Activated CD4-positive, alpha-beta T cell treated with anti-CD3 and anti-CD28 coated beads for 24 hours (primary cell): ENCODE measurements at places on chromosomes 2 and 18.

GRCh38 chr2:196431957-196432356 is 207.6 kb upstream of the CCDC150 start:
- DNase-seq, result no peak

DNA sequence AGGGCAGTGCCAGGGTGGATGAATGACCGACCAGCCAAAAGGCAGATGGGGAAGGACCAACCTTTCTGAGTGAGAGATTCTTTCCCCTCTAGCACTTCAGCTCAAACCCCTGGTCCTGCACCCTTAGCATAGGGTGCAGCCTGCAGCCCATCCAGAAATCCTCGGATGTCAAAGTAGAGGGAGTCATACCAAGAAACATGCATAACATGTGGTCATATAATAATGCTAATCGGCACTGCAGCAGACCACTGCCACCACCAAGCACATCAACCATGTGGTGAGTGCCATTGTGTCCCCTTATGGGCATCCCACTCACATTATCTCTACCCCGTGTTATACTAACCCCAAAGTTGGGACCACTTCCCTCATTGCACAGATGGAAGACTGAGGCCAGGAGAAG is 17.7 kb downstream of the ATOH8 start:
- DNase-seq, result no peak

GRCh38 chr2:229335330-229335729 is 64.2 kb upstream of the PID1 start:
- DNase-seq, result no peak

- no peak for DNase-seq
Observed at GRCh38 chr2:129460299-129461198, 518.9 kb upstream of the RAB6C start.

DNA sequence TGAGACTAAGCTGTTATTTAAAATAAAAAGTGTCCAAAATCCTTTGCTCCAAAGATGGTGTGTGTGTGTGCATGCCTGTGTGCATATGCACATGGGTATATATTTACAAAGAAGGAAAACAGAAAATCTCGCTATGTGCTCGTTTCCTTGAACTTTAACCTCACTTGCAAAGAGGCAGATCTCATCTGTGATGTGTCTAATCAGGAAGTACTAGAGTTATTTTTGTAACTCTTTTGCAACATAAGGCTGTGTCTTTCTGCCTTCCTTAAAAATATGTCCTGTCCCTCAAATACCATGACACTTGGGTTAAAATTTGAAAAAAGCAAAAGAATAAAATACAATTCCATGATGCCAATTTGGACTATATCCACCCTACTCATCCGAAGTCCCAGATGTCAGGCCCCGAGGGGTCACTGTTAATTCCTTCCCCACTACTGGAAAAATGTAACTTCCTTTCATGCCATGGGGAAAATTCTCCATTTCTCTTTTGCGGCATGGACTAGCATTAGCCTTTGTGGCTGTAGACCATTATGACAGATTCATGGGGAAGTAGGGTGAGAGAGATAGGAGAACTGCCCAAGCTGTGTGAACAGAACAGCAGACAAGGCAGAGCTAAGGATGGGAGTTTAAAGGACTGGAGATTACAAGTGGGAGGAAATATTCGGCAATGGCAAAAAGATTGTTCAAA is 191.3 kb downstream of the MYO1B start:
- DNase-seq, result no peak
